ENCODE measurements at places on chromosomes 2 and 18. TPM values are rescaled to one million over a fixed set of nuclear protein-coding genes. Genes with fewer than 3 reads are reported as not detected.

The PER2 gene
- total RNA-seq = 3.9 TPM

The IL1B gene
- not detected for total RNA-seq

The CROCC2 gene
- not detected for total RNA-seq

The DSG2 gene
- 45.3 TPM for total RNA-seq

- no peak for DNase-seq
Measured at GRCh38 chr2:101706819-101707177, 9.3 kb downstream of the MAP4K4 start.
